ENCODE measurements at places on chromosomes 5 and 9. TPM values are rescaled to one million over a fixed set of nuclear protein-coding genes. Genes with fewer than 3 reads are reported as not detected.

The BTNL8 gene
- 0.89 TPM for polyA plus RNA-seq

- no peak for DNase-seq
These were observed 253.8 kb downstream of the CDK5RAP2 start for GRCh38 chr9:120326049-120326693.

GRCh38 chr5:88881571-88881971, 1.4 kb downstream of the MEF2C start:
- DNase-seq = no peak

DNA sequence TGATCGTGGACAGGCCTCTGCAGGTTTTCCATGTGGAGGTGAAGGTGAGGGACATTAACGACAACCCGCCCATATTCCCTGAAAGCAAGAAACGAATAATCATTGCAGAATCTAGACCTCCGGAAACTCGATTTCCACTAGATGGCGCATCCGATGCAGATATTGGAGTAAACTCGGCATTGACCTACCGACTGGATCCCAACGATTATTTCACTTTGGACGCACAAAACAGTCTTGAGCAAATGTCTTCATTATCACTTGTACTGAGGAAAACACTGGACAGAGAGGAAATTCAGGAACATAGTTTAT, 621 bp downstream of the PCDHA13 start:
- no peak for DNase-seq

DNA sequence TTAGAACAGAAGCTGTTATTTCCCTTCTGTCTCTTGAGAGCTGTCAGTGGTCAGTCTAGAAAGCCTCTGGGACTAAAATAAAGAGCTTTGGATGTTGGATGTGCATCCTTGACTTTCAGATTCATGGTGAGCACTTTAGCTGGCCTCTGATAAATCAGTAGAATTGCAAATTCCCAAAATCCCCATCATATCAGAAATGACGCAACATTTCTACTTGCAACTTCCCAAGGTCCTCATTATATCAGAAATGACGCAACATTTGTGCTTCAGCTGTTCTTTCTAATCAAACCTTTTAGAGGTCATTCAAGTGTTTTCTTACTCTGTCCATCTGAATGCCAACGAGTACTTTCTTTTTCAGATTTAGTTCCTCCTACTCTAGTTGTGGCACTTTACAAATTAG, 167.3 kb upstream of the MOCS2 start:
- no peak for DNase-seq

DNA sequence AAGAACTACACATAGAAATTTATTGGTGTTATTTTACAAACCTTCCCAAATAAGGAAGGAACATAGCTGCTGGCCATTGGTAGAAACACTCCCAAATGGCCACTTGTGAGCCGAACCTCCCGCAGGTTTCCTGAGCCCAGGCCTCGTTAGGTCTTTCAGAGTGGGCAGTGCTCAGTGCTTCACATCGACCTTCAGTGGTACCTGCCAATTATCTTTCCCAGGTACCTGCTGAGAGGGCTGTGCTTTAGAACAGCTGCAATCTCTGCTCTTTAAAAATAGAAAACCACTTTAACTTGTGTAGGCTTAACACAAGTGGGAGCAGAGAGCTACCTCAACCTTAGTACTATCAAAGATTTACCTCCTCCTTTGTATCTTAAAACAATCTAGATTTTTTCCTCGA, 334.1 kb downstream of the RFX3 start:
- DNase-seq = no peak

The AQP7 gene
- polyA plus RNA-seq = 19.9 TPM

The RASGEF1C gene
- 0.57 TPM for polyA plus RNA-seq

GRCh38 chr9:14323083-14323971, 9.4 kb upstream of the NFIB start:
- DNase-seq = no peak

- DNase-seq = peak; percentile 75
These were observed 8.0 kb downstream of the PDLIM4 start for GRCh38 chr5:132265336-132266030.

GRCh38 chr5:160555581-160555970, 133.9 kb downstream of the PTTG1 start:
- DNase-seq = no peak

DNA sequence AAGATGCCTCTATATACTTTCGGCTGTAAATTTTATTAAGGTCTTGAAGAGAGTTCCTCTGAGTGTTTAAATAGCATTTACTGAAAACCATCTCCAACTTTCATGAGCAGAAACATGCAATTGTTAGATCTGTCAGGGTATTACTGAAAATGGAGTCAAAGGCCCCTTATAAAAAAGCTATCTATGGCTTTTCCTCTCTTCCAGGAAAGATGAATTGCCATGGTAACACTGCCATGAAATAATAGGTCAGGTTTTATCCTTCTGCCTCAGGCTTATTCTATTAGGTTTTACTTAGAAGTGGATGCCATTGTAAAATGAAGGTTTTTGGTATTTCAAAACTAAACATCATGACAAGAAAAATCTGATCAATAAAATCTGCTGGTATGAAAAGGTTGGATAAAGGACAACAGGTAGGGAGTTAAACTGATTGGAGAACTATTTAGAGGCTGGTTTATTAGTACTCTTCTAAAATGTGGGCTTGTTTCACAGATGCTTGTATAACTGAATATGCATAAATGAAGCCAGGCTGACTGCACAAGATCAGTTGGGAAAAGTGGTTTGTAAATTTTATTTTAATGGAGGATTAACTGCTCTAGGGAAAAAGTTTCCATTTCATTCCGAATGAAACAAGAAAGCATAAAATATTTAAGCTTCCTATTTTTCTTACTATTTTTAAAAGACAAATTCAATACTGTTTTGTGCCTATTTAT, 135.5 kb downstream of the RAB3C start:
- DNase-seq = no peak

- no peak for DNase-seq
These were observed 200.0 kb upstream of the ATP10B start for GRCh38 chr5:161051920-161052500.

DNA sequence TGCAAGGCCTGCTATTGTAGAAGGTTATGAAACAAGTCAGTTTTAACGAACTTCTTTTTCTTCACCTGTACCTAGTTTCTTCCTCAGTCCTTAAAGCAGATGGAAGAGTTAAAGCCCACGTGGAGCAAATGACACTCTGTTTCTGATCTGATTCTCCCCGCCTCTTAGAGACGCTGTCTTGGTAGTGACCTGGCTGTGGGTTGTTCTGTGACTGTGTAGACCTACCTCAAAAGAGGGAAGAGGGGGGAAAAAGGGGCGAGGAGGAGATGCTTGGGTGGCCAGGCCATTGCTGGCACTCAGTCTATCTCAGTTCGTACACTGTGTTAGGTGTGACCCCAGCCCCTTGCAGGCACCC, 610 bp downstream of the GFRA3 start:
- DNase-seq = no peak

GRCh38 chr5:177456976-177457851, 10.6 kb downstream of the PRR7 start:
- peak; percentile 86 for DNase-seq

GRCh38 chr9:93186215-93186945, 2.4 kb downstream of the WNK2 start:
- DNase-seq = no peak

The AUH gene
- 43.4 TPM for polyA plus RNA-seq

DNA sequence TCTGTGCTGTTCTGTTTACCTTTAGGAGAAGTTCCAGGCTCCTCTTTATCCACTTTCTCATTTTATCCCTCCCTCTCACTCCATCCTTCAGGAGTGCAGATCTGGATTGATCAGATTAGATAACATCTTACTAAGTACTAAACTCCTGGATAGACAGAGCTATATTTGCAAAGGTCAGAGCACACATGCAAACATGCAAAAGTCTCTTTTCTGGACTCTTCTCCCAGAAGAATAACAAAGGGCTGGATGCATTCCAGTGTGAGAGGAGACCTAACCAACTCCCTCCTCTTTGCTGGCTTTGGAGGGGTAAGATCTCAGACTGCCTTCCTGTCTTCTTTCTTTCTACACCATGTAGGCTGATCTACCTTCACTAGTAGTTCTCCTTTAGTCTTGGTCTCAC, 21.4 kb downstream of the GARNL3 start:
- no peak for DNase-seq

GRCh38 chr9:109755040-109755439, 25.0 kb upstream of the PALM2AKAP2 start:
- DNase-seq = no peak

The PSAT1 gene
- 61.0 TPM for polyA plus RNA-seq

The POU5F2 gene
- polyA plus RNA-seq = 0.08 TPM

DNA sequence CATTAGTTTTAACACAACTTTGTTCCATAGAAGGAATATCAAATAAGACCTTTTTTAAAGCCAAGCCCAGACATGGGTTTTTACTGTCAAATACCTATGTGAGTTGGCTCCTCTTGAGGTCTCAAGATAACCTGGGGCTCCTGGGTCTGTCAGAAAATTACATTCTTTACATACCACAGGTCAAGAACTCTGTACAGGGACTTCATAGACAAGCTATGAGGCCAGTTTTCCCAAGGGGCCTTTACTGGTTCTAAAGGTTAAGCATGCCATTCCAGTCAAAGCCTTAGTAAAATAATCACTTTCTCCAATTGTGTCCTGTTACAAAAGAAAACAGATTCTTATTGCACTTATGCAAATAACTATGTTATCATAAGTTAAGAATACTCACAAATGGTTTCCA, 15.5 kb upstream of the SMC2 start:
- no peak for DNase-seq

The CCDC69 gene
- 3.9 TPM for polyA plus RNA-seq

The DOCK8 gene
- polyA plus RNA-seq = 12.6 TPM

DNA sequence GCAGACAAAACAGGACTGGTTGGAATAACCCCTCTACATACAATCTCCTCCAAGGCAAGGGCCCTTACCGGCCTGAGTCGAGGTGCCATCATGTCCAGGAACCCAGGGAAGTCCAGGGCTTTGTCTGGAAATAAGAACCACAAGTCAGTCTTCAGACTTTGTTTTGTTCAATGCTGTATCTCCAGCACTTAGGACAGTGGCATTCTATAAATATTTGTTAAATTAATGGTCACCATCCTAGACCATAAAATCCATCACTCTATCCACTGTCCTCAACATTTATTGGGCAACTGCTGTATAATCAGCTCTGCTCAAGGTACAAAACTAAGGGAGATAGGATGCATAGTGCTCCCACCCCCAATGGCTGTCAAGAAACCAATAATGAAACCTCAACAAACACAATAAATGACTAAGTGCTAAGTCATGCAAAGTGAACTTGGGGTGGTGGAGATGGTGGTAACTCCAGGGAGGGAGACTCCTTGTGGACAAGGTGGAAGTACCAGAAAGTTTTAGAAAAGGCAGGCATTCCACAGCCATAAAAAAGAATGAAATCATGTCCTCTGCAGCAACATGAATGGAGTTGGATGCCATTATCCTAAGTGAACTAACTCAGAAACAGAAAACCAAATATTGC, 5.0 kb downstream of the RELL2 start:
- no peak for DNase-seq

DNA sequence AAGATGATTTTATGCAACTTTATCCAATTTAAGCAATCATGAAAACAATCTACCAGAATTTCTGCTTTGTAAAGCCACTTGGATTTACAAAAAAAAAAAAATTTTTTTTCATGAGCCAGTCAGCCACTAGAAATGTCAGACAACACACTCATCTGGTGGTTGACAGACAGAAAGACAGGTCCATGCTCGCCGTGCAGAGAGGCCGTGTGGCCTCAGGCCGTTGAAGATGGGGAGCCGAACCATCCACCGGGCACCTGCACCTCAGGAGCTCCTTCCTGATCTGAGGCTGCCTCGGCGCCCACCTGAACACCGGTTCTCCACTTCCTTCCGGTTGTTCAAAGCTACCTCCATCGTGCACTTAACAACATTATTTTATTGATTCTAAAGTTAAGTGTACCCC, 138.0 kb upstream of the IRX4 start:
- DNase-seq = no peak

The CEP72 gene
- polyA plus RNA-seq = 10.3 TPM

DNA sequence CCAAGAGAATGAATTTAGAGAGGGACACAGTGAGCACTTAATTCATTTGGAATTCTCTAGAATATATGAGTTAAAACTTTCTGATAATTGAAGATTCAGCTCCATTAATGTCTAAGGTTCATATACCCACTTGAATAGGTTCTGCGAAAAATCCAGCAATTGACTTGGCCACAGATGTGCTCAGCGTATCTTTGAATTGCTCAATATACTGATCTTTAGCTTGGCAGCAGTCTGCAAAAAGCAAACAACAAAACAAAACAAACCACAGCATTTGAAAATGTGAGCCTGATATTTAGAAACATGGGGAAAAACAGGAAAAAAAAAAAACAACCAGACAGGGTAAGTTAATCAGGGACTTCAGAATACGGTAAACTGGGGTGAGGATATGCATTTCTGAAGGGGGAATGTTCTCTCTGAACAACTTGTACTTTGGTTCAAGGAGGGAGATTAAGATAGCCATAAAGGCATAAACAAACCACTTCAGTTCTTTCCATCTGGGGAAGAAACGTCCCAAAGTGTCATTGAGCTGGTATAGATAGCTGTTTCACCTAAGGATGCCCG, 21.4 kb downstream of the AGXT2 start:
- no peak for DNase-seq

DNA sequence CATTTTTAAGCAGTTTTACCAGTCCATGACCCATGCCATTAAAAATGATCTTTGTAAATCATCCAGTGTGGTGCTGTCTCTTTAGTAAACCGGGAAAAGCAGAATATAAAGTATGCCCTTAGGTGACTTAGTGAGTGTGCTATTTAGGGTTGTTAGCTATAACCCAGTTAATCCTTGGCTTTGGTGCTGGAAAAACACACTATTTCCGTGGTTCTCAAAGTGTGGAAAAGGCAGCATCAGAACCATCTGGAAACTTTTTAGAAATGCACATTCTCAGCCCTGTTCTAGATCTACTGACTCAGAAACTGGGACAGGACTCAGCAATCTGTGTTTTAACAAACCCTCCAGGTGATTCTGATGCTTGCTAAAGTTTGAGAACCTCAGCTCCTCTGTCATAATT, 123.6 kb upstream of the ZNF608 start:
- DNase-seq = no peak

The OLFM1 gene
- 2.5 TPM for polyA plus RNA-seq

DNA sequence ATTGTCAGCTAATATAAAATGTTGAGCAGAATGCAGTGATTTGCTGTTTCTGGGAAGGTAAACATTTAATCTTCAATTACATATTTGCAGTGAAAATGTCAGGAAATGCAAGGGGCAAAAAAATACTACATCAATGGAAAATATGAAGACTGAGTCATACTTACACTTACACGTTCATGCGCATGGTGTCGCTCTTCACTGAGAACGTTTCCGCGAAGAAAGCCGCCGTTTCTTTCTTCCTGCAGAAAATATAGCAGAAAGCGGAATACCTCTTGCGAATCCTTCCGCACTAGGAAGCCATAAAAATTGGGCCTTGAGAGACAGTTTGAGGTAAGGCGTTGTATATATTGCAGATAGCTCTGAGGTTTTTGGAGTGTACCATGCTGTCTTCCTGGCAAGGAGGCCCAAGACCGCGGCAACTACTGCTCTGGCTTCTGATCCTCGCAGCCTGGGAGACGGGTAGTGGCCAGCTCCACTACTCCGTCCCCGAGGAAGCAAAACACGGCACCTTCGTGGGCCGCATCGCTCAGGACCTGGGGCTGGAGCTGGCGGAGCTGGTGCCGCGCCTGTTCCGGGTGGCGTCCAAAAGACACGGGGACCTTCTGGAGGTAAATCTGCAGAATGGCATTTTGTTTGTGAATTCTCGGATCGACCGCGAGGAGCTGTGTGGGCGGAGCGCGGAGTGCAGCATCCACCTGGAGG, at the start of gene PCDHA13:
Gene PCDHA13, plus strand, starts transcription at position 236 of the 702 bp plus-strand sequence. Its CDS starts 145 bp downstream, at position 381.
- no peak for DNase-seq
